B cell (primary cell): ENCODE measurements at places on chromosomes 16 and 17.

GRCh38 chr17:53227514-53227913 is 595.2 kb upstream of the KIF2B start:
- DNase-seq, result no peak

- DNase-seq, result no peak
Measured at GRCh38 chr17:65134035-65134434, 3.1 kb upstream of the RGS9 start.

DNA sequence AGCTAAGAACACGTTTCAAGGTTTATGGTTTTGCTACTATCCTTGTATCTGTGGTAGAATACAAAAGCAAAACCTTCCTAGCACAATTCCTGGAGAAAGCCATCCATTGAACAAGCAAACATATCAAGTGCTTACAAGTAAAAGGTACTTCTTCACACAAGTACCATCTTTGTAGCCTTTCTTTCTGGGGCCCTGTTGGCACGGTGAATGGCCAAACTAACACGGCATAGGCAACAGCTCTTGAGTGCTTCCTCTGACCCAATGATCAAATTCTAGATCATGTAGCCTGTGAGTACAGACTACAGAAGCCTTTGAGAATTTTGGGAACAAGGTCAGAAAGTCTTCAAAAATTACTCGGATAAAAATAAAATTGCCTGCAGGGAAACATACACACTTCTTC is 57.9 kb downstream of the ANKFY1 start:
- DNase-seq, result no peak

DNA sequence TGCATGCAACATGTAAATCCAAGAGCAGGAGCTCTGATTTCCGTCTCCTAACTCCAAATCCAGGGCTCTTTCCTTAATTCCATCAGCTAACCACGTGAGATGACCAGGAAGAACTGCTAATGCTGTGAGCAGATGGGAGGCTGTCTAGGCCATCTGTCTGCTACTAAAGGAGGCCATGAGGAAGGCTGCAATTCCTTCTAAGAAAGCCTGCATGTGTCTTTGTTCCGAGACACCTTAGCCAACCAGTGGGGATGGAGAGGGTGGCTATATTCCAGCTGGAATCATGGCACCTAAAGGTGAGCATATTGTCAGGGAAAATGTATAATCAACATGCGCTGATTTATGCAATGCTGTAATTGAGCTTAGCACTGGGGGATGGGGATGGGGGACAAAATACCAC is 267.2 kb upstream of the CDH5 start:
- no peak for DNase-seq

- DNase-seq, result no peak
Measured at GRCh38 chr16:1914988-1915387, 3.2 kb downstream of the HS3ST6 start.

- no peak for DNase-seq
Measured at GRCh38 chr17:79006046-79006445, 3.5 kb downstream of the CANT1 start.

GRCh38 chr16:69056421-69056820 is 49.0 kb upstream of the HAS3 start:
- DNase-seq, result no peak

DNA sequence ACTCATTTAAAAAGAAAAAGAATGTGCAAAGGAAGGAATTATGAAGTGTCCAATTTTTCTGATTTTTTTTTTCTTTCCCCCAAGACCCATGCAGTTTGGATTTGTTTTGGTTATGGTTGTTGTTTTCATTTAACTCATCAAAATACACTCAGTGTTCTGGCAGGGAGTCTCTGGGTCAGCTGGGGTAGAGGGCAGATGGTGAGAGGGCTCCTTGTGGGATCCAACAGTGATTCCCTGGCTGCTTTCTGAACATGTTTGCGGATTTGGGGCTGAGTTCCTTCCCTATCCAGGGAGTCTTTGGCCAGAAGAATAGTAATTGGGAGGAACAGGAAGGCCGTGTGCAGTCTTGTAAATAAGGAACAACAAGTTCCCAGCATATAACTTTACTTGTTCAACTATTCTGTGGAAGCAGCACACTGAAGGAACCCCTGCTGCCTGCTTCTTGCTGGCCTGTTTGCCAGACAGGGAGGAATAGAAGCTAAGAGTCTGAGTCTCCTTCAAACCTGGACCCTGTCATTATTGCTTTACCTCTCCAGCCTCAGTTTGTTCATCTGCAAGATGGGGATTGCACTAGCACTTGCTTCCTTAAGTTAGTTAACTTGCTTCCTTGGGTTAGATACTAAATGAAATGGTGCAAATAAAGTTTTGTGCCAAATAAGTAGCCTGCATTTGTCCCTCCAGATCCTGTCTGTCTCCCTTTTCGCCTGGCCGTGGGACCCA is 32.1 kb downstream of the C17orf67 start:
- DNase-seq, result no peak

DNA sequence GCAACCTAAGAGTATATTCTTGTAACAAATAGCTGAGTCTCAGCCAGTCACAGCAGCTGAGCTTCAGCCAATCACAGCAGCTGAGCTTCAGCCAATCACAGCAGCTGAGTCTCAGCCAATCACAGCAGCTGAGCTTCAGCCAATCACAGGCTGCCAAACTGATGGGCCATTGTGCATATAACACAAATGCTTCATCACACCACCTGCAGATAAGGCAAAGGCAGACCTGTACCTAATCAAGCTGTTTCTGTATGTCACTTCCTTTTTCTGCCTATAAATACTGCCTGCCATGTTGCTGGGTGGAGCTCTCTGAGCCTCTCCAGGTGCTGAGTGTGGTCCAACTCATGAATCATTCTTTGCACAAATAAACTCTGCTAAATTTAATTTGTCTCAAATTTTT is 19.9 kb downstream of the MYH13 start:
- DNase-seq, result no peak

GRCh38 chr16:79165079-79165478 is 435.5 kb downstream of the MAF start:
- no peak for DNase-seq

GRCh38 chr16:70402916-70403659 is 35.8 kb downstream of the ST3GAL2 start:
- DNase-seq, result no peak

DNA sequence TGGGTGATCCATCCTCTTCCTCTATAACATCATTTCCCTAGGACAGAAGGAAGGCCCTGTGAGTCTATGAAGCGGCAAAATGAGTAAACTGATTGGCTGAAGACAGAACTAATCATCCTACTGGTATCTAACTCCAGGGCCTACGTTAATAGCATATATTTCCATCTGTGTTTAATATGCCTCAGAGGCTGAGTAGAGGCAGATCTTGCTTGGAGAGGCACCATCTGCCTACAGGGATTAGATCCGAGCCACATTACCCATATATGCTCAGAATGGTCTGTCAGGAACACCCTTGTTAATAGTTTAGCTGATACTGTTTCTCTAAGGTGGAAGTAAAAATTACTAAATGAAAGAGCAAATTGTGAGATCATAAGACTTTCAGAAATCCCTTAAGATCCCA is 13.2 kb upstream of the FOXJ1 start:
- DNase-seq, result no peak

DNA sequence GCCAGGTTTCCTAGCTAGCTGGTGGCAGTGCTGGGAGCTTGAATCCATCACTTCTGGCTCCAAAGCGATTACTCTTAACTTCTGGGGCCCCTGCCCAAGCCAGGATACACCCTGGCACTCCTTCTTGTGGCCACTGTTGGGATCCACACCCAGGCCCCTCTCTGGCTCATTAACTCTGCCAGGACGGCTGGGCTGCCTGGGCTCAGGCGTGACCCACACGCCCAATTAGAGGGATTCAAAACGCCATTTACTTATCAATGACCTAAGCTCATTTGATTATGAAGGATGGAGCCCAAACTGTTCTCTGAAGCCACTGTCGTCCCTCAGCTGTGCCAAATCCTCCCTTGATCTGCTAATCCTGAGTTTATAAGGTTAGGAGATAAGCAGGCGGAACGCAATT is 79.7 kb upstream of the BRD7 start:
- DNase-seq, result no peak

GRCh38 chr16:885391-885790 is 84.9 kb upstream of the GNG13 start:
- DNase-seq, result no peak

- no peak for DNase-seq
Measured at GRCh38 chr17:70241071-70241470, 71.7 kb downstream of the KCNJ2 start.

GRCh38 chr16:31117384-31118222 is at the start of gene KAT8:
KAT8 (plus strand) TSS chr16:31117664; CDS start chr16:31117682, 18 bp downstream.
- DNase-seq, result peak; percentile 98

DNA sequence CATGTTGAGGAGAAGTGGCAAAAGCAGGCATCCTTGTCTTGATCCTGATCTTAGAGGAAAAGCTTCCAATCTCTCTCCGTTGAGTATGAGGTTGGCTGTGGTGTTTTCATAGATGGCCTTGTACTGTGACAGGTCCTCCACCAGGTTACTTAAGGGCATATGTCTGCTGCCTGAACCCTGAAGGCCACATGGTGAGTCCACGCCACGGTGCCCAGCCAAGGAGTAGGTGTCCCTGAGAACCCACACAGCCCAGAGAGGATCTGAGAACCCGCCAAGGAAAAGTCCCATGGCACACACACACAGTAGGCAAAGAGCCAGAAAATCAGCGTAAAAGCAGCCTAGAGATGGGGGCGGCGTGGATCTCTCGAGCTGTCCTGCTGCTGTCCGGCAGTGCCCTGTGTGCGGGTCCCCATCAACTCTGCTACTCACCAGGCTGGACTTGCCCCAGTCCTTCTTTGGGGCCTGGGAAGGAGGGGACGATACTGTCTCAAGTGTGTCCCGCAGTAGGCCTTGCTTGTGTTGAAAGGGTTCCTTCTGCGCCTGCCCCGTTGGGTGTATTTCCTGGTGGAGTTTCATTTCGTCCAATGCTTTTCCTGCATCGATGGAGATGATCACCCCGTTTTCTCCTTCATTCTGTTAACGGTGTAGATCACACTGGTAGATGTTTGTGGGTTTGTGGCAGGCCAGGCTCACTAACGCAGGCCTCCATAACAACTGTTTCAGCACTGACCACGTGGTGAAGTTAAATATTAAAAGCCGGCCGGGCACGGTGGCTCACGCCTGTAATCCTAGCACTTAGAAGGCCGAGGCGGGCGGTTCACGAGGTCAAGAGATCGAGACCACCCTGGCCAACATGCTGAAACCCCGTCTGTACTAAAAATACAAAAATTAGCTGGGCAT is 90.8 kb upstream of the DNAH17 start:
- no peak for DNase-seq

GRCh38 chr17:76887802-76888201 is 19.6 kb downstream of the MGAT5B start:
- no peak for DNase-seq

DNA sequence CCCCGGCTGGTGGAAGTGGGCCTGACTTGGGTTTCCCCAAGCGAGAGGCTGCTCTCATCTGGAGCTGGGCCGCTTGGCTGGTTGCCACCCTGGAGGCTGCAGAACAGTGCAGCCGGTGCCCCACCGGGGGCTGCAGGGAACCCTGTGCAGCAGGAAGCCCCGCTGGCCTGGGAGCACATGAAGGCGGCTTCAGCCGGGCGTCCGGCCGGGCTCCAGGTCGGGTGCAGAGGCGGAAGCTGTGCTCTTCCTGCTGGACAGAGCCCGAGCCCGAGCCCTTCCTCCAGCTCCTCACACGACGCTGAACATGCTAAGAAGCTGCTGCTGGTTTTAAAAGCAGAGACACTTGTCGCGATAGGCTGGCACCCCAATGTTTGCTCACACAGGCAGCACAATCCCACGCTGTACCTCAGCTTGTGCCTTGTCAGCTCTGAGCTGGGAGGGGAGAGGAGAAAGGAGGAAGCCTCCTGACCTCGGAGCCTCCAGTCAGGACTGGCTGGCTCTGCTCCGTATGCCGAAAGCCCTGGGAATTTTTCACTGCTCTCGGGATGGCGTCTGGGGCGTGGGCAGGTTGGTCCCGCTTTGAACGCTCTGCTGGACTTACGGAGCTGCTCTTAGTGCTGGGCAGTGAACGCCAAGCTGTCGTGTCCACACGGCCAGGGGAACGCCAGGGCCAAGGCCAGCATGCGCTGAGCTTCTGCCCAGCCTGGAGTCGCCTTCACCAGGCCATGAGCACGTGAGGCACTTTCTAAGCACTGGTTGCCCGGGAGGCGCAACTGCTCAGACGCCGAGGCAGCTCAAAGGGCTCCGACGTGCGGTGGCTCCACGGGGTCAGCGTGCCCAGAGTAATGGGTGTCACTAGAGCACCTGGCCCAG is 8.8 kb downstream of the CDK5R1 start:
- DNase-seq, result peak; percentile 26

DNA sequence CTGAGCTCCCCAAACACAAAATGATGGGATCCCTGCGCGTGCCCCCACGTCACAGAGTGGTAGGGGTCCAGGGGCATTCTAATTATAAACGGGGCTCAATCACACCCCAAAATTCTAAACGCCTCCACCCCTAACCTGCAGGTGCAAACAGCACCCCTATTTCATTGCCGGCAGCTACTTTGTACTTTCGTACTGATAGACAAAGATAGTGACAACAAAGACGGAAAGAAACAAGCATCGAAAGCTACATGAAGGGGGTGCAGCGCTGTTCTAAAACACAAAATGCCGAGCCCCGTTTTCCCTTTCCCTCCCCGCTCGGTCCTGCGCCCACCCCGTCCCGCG is 13.9 kb downstream of the MIS12 start:
- peak; percentile 39 for DNase-seq

DNA sequence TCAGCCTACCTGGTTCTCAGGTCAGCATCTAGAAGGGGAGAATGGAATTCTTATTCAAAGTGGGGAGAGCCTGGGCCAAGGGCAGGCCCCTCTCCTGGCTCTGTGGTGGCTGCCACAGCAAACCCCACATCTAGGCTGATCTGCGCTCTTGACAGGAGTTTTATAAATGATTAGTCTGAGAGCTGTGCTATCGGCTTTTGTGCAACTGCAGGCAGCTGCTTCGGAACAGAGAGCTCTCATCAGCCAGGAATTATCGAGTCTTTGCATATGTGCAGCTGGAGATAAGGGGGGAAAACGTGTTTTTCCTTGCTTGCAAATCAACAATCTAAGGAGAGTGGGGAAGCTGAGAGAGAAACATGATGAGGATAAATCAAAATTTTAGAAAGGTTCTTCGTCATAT is 91.7 kb downstream of the HS3ST3A1 start:
- no peak for DNase-seq

GRCh38 chr16:64712026-64712425 is 409.8 kb downstream of the CDH11 start:
- no peak for DNase-seq

DNA sequence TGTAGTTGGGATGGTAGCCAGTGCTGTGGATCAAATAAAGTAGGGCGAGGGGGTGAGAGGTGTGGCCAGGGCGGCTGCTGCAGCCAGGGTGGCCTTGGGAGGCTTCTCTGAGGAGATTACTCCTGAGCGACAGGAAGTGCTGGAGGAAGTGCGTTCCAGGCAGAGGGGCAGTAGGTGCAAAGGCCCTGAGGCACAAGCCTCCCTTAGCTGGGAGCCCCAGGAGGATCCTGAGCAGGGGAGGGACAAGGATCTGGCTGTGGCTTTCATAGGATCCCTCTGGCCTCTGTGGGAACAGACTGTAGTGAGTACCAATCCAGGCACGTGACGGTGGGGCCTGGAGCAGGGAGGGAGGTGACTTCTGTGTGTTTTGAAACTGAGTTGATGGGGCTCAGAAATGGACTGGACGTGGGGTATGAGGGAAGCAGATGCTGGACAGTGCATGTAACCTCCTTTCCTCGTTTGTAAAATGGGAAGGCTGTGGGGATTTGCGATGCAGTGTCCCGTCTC is 2.8 kb downstream of the LLGL1 start:
- DNase-seq, result no peak
